Stimulated activated CD8-positive, alpha-beta memory T cell treated with anti-CD3 and anti-CD28 coated beads, Interleukin-12 subunit alpha, Interleukin-12 subunit beta, amount 100 ng/mL, for 1 hour (primary cell): ENCODE measurements at places on chromosomes 3 and 15.

DNA sequence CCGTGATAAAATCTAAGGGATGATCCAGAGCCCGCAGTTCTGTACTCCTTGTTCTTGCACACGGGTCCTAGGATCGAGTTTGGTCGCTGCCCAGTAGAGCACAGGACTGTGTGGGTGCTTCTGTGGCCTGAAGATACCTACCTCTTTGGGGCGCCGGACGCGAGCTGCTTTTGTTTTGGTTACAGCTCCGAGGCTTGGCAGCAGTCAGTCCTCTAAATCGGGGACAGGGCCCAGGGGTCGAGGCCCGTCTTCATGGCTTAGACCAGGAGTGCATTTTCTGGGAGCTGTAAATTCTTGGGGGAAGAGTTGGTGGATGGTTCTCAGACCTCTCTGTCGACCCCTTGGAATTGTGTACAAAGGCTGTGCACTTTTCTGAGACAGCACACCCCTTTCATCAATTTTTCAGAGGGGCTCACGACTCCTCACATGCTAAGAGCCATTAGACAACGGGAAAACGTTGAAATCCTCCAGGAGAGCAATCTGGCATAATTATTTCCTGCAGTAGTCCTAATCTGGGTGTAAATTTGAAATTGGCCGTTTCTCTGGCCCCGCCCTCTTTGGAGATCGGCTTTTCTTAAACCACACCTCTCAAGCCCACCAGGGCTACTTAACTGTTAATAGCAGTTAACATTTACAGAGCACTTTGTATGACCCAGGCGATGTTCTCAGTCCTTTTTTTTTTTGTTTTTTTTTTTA, 928 bp downstream of the CEP97 start:
- no peak for DNase-seq

GRCh38 chr3:141442446-141442845, 44.4 kb upstream of the RASA2 start:
- no peak for DNase-seq

DNA sequence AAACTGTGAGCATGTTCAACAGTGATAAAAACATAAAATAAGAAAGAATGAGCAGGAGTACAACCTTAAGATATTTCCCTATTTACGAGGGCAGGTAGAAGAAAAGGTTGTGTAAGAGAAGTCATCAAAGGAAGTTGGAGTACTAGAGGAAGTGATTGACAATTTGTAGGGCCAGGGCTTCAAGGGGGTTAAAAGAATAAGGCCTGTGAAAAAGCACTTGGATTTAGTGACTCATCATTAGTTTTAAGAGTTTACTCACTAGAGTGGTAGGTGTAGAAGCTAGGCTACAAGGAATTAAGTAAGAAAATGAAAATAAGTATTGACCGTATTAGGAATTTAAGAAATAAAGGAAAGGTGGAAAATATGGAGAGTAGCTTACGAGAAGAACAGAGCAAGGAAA, 23.6 kb downstream of the KCNMB3 start:
- no peak for DNase-seq

GRCh38 chr15:56989411-56989924, 71.0 kb downstream of the TCF12 start:
- no peak for DNase-seq
